ENCODE measurements at places on chromosomes 7 and 10.

DNA sequence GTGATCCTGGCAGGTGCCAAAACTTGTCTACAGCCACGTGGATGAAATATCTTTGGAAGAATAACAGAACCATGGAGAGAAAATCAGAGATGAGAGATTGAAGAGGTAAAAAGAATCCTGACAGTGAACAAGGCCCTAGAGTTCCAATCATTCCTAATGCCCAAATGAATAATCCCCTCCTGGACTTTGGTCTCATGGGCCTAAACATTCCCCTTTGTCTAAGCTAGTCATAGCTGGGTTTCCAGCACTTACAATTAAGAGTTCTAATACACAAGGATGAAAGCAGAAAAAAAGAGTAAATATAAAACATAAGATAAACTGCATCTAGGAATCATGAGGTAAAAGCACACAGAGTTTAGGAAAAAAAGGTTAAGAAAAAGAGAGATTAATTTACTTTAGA lies 40.2 kb downstream of the ARHGAP12 start:
- DNase-seq = no peak

DNA sequence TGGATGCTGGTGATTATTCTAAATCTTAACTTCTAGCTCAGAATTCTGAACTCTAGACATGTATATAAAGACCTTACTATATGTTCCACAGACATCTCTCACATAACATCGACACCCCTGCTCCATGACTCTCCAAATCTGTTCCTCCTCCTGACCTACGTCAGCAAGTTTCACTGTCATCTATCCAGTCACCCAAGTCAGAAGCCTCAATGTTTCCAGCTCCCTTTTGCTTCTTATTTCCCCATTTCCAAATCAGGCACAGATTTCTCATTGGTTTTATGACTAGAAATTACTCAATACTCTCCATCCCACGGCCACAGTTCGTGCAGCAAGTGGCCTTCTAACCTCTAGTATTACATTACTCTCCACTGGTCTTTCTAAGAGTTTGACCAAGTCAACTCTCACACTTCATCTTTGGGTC lies 28.5 kb downstream of the EPC1 start:
- DNase-seq = peak; percentile 27

GRCh38 chr7:3436746-3437145 lies 135.7 kb downstream of the SDK1 start:
- no peak for DNase-seq

DNA sequence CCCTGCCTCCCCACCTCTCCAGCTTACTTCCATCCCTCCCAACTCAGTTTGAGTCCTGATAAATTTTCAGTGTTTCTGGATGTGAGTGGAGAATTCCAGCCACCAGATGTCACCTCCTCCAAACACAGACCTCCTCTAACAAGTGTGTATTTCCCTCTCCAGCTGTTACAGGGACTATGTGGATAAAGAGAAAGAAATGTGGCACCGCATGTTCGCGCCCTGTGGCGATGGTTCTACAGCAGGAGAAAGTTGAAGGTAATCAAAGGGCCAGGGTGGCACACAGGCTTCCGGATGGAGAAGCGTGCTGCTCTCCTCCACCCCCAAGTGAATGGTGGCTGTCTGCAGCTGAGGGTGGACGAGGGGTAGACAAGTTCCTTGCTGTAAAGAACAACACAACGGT lies 14.7 kb downstream of the FKBP6 start:
- no peak for DNase-seq

GRCh38 chr7:11875635-11876034 lies 43.6 kb upstream of the THSD7A start:
- no peak for DNase-seq

DNA sequence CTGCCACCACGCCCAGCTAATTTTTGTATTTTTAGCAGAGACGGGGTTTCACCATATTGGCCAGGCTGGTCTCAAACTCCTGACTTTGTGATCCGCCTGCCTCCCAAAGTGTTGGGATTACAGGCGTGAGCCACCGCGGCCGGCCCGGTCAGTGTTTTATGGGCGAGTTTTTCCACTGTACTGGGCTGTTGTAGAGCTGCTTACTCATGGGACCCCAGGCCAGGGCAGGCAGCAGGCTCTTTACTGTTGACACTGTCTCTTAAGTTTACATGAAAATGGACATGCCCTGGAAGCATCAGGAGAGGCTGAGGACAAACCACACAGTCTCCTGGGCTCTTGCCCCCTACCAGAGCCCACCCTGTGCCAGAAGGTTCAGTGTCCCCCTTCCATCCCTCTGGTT lies 11.2 kb downstream of the NACAD start:
- no peak for DNase-seq

- no peak for DNase-seq
These were observed 396.5 kb upstream of the NPVF start for GRCh38 chr7:25624833-25625232.

GRCh38 chr7:72781161-72781560 lies 46.8 kb downstream of the TYW1B start:
- no peak for DNase-seq

DNA sequence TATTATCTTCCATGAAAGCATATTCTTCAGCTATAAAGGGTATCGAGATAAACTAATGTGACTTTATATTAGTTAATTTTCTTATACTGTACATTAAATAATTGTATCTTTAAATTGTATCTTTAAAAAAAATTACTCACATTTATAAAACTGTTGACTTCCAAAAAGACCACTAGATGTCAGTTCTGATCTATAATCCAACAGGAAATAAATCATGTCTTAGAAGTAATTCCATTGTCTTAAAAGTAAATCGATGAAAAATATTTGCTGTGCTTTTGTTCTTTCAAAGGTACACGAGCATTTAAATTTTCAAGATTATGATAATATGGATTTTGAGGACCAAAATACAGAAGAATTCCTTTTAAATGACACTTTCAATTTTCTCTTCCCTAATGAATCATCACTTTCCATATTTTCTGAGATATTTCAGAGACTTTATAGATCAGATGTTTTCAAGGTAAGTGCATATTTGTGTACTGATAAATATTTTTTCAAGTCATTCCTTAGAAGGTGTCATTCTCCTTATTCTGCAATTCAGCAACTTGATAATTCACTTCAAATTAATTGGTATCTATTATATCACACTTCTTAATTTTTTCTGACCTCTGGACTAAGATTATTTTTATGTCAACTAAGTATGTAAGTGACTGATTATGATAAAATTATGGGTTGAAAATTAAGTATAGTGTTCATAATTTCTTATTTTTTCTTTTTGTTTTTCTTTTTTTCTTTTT lies 138.5 kb downstream of the CPED1 start:
- no peak for DNase-seq

DNA sequence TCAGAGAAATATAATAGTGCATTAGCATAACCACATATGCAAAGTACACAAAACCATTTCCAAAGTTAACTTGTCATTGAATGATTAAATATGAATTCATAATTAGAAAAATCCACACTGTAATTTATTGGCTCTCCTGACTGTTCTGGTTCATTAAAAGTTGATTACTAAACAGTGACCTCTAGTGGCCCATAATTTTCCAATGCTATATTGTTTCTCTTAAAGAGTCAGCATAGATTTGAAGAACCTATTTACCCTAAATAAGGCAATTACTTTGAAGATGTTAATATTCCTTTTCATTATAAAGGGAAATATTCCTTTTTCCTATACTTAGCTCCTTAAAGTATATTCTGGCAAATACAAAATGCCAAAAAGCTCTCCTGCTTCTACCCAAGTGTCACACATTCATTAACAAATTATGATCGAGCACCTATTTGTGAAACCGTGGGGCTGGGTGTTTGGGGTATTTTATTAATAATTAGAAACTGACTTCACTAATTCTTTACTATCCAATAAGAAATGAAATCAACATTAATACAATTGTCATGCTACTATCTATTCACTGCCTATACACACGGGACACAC lies 86.2 kb downstream of the HIBADH start:
- DNase-seq = peak; percentile 43

- DNase-seq = no peak
These were observed 95.3 kb downstream of the CCSER2 start for GRCh38 chr10:84423719-84424118.

- DNase-seq = no peak
These were observed 162.3 kb downstream of the SKIDA1 start for GRCh38 chr10:21363092-21363730.

DNA sequence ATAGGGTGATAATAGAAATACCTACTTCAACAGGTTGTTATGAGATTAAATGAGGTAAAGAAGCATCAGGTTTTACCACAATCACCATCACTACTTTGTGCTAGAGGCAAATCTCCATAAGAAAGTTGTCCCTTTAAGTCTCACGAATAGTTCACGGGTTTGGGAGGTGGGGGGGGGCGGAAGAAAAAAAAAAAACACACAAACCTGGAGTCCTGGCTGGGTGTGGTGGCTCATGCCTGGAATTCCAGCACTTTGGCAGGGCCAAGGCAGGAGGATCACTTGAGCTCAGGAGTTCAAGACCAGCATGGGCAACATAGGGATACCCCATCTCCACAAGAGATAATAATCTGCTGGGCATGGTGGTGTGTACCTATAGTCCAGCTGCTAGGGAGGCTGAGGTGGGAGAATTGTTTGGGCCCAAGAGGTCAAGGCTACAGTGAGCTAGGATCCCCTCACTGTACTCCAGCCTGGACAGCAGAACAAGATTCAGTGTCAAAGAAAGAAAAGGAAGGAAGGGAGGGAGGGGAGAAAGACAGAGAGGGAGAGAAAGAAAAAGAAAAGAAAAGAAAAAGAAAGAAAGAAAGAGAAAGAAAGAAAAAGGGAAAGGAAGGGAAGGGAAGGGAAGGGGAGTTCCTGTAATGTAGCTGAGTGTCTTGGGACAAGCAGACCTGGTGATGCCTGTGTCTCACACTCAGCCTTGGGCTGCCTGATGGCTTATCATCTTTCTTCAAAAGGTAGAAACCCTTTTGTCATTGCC lies 231.4 kb downstream of the CREB5 start:
- DNase-seq = no peak

DNA sequence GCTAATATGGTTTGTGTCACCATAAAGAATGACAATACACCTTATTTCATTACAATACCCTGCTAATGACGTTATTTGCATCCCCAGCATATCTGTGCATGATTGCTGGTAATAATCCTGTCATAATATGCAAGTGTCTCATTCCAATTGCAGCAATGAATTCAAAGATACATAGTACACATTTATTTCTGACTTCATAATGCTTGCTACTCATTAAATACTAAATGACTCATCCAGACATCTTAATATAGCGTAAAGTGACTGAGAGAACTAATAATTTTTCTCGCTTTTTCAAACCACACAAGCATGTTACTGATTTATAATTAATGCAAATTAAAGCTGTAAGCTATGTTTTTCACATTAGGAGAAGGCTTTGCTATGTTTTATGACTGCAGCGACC lies 234.7 kb upstream of the MDFIC start:
- no peak for DNase-seq

DNA sequence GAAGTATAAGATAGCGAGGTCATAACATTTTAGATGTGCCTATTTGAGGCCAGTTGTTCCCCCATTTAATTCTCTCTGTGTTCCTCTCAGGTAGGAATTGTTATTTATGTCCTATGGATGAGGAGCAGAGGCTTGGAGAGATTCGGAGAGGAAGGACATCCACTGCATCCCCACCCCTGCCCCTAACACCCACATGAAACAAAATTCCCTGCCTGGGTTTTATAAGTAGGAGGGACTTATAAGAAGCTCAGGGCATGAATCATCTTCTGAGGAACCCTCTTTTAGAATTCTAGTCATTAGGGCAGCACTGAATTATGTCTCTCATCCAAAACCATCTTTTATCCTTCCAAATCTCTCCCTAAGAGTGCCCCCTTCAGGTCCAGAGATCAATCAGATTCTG lies 5.0 kb downstream of the CHAT start:
- DNase-seq = no peak

GRCh38 chr7:148265896-148266295 lies 324.7 kb upstream of the C7orf33 start:
- DNase-seq = no peak

DNA sequence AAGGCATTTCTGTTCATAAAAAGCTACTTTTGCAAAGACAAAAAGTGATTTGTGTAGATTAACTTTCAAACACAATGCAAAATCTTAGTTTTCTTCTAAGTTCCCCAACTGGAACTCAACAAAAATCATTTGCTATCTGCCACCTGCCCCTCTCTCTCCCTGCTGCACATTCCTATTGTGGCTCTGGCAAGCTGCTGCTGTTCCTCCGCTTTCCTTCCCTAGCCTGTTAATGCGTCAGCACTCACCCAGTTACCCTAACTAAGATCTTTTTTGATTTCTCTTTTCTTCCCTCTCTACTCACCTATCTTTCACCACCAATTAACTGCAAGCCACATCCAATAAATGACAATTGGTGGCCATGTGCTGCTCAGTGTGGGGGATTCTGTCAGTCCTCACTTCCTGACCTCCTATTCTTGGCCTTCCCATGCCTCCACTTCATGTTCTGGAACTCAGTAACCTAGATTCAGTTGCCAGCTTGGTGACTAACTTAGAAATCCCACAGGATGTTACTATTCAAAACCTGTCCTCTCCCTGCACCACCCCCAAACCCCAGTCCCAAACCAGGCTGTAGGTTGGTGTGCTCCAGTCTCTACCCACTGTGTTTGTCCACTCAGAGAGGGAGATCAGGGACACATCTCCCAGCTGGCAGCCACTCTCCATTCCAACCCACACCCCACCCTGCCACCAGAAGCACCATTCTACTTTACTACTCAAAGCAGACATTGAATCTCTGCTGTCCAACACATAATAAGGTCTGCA lies 140.2 kb upstream of the CTTNBP2 start:
- DNase-seq = no peak

- no peak for DNase-seq
These were observed 134.8 kb downstream of the INHBA start for GRCh38 chr7:41568135-41568534.
